Activated gamma-delta T cell (primary cell): ENCODE measurements at places on chromosomes 5 and 9.

- no peak for DNase-seq
Measured at GRCh38 chr5:148848393-148849031, 22.1 kb downstream of the ADRB2 start.

- DNase-seq, result no peak
Measured at GRCh38 chr5:148811756-148812155, 14.7 kb upstream of the ADRB2 start.

DNA sequence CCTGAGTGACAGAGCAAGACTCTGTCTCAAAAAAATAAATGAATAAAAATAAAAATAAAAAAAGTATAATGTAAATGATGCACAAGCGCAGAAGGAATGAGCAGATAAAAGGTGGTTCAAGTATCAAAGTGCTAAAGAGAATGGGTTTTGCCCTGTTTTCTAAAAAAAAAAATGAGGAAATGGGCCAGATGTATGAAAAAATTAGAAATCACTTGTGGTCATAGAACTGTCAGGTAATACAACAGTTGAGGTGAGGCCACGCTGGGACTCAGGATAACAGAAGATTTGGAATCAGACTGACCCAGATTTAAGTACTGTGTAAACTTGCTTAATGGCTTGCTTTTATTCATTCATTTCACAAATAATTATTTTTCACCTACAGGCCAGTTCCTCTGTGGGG lies 69.8 kb downstream of the MAPKAP1 start:
- no peak for DNase-seq

DNA sequence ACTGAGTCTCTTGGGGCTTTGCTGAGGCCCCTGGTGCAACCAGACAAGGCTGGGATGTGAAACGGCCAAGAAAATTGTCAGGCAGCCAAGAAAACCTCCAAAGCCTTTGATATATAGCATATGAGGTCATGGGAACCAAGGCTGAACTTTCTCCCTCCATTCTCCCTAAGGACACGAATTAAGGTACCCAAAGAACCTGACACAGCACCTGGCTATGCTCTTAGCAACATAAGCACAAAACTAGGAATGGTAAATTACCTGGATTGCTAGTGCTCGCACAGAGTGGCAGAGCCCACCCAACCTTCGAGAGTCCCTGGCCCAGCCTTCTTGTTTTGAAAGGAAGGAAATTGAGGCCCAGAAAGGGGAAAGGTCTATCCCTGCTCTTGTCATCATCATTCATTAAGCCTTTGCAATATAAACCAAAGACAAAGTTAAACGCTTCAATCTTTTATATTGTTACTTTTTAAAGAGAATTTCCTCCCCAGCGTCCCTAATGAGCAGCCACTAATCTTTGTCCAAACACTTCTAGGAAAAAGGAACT lies 220.0 kb upstream of the NR4A3 start:
- no peak for DNase-seq

DNA sequence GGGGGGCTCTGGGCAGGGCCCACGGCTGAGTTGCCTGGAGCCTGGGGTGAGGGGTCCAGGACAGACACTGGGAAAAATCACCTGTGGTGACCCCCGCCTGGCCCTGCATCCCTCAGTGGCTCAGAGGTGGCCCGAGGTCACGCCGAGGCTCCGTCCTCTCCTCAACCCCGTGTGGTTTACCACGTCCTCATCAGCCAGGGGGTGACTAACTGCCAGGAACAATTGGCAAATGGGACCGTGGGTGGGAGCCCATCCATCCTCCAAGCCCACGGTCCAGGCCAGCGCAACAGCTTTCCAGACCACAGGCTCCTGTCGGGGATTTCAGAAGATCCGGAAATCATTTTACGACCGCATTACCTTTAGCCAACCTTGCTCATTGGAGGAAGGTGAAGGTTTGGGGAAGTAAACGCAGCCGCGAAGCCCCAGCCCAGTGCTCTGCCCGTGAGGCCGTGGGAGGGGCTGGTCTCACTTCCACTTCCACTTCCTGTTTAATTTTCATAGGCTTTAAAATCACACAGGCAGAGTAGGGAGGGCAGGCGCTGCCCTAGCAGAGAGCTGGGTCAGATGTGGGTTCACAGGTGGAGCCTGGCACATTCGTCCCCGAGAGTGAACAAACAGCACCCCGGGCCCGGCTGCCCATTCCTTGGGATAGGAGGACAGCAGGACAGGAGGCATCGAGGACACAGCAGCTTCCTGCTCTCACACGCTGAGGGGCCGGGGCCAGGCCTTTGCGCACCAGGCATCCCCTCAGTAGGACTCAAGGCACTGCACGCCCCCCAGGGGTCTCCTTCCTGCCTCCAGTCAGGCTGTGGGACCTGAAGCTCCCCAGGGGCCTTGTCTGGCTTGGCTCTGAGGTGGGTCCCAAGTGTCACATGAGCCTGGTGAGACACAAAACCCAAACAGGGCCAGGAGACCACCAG lies 19.8 kb upstream of the SLC9A3 start:
- DNase-seq, result no peak

GRCh38 chr9:114787781-114788498 lies 17.9 kb downstream of the TNFSF15 start:
- DNase-seq, result no peak

DNA sequence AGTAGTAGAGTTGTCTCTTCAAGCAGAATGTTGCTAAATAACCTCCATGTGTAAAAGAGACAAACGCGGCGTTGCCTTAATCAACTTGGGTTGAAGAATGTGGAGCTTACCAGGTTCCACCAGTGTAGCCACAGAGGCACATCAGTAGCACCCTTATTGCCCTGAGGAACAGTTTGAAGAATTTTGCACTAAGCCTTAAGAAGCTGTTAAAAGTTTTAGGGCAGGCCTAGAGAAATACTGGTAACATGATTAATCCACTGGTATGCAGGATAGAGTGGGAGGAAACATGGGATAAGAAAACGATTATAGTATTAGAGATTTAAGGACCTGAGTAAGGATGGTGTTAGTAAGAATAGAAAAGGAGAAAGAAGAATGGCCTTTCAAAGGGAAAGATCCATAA lies 100.6 kb downstream of the ZCCHC7 start:
- DNase-seq, result no peak

GRCh38 chr5:140342896-140343295 lies 3.5 kb downstream of the HBEGF start:
- DNase-seq, result no peak

GRCh38 chr9:130846487-130847305 lies 11.6 kb downstream of the ABL1 start:
- DNase-seq, result no peak

- no peak for DNase-seq
Measured at GRCh38 chr5:7629561-7629960, 221.4 kb downstream of the CFAP90 start.

DNA sequence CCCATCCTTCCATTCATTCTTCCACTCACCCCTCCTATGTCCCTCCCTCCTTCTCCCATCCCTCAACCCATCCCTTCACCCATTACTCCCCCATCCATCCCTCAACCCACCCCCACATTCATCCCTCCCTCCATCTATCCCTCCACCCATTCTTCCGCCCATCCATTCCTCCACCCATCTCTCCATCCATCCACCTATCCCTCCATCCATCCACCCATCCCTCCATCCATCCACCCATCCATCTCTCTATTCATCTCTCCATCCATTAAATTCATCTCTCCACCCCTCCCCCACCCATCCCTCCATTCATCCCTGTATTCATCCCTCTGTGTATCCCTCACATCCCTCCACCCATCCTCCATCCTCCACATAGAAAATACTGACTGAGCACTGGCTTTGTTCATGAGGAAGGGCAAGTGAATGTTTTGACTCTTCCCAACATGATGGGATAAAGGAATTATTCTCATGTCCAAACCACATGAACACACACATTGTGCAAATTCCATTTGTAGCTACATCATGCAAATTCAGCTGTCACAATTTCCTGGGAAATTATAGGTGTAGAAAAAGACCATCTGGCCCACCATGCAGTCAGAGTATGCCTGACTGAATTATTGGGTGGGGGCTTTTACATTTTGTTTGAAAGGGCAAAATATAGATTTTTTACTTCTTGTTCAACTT lies 6.9 kb upstream of the VAV2 start:
- DNase-seq, result no peak

GRCh38 chr5:6822556-6823343 lies 109.5 kb downstream of the TENT4A start:
- DNase-seq, result no peak

DNA sequence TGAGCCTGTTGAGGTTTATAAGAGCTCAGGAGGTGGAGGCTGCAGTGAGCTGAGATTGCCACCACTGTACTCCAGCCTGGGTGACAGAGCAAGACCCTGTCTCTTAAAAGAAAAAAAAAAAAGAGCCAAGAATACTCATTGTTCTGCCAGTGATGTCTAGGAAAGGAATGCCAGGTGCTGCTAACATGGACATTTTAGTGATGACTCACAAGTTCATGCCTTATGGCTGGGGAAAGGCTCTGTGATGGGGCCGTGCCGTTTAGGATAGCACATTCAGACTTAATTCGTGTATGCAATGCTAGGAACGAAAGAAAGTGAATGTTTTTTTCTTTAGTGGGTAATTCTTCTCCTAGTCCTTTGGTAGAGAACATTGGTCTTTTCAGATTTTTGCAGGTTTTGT lies 134.2 kb downstream of the ARHGAP26 start:
- no peak for DNase-seq

DNA sequence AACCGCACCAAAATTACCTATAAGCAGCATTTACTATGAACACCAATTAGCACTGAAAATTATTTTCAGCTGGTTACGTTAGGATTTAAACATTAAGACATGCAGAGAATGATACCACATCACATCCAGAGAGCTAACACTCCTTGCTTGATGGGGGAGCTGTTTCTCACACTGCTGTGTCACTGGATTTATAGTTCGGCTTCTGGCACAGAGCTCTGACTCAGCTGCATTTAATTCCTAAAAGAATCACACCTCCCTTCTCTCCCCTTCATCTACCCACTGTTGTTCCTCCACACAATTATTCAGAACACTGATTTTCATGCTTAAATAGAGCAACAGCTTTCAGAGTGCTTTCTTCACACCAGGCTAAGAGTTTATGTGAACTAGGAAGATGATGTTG lies 82.6 kb upstream of the SV2C start:
- DNase-seq, result no peak

DNA sequence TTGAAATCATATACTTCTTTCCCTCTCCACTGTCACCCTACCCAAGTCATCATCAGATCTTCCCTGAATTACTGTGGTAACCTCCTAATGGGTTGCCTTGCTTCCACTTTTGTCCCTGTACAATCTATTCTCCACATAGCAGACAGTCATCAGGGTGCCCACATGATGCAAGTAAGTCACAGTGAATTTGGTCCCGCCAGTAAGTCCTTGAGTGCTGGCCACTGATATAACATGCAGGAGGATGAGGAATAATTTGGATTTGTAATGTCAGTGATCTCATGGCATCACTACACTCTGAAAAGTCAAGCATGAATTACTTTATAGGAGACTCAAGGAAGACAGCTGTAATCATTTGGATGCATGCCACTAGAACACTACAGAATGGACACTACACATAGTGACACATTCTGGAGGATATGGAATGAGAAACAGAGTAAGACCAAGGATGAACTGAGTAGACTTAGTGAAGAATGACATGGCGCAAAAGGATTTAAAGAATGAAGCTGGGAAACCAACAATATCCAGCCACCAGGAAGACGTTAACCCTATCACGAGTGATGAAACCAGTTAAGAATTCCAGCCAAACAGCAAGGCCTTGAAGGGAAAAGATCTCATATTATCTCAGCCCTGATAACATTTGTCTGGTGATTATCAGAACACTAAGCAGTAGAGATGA lies 28.6 kb downstream of the MARCHF3 start:
- no peak for DNase-seq

- no peak for DNase-seq
Measured at GRCh38 chr5:72160329-72160728, 53.1 kb downstream of the MAP1B start.

GRCh38 chr5:147534172-147534951 lies 24.5 kb upstream of the DPYSL3 start:
- DNase-seq, result no peak

GRCh38 chr5:181207214-181207959 lies 2.4 kb upstream of the TRIM7 start:
- no peak for DNase-seq

GRCh38 chr9:103802068-103802467 lies 292.0 kb upstream of the SMC2 start:
- DNase-seq, result no peak

GRCh38 chr5:2011481-2012411 lies 129.0 kb upstream of the IRX4 start:
- DNase-seq, result no peak

DNA sequence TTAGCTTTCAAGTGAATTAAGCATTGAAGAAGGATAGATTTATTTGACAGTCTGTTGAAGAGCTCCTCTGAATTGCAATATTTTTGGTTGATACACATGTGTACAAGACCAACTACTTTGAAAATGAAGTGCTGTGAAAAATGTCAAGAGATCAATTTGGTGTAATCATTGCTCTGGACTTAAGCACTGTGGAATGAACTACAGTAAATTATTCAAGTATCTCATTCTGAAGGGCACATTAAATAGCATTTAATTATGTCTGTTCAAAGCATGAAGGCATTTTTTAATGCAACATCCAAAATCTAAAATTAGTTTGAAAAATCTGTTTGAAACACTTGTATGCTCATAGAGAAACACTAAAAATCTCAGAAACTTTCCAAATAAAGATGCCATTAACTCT lies 107.5 kb downstream of the CDH18 start:
- no peak for DNase-seq

- DNase-seq, result no peak
Measured at GRCh38 chr9:12640866-12641636, 52.1 kb upstream of the TYRP1 start.

- no peak for DNase-seq
Measured at GRCh38 chr9:33813712-33814641, 3.0 kb upstream of the UBE2R2 start.

GRCh38 chr9:108727580-108728111 lies 128.1 kb downstream of the ACTL7B start:
- no peak for DNase-seq

GRCh38 chr5:112109331-112110007 lies 309.6 kb downstream of the EPB41L4A start:
- no peak for DNase-seq

- DNase-seq, result no peak
Measured at GRCh38 chr9:33840381-33840780, 23.4 kb downstream of the UBE2R2 start.

- no peak for DNase-seq
Measured at GRCh38 chr9:806285-807156, 35.0 kb upstream of the DMRT1 start.

DNA sequence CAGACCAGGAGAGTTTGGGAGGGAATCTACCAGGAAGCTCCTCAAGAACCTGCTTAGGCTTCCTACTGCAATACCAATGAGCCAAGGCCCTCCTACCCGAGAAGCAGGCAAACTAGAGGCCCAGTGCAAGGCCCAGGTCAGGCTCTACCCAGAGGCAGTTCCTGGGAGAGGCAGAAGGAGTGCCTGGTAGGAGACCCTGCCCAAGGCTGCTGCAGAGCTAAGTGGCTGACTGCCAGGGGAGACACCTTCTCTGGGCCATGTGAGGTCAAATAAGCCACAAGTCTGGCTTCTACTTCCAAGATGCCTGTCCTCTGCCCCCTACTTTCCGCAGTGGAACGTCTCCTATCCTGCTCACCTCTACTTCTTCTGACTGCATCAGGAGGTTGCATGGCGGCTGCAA lies 17.8 kb downstream of the ACSL6 start:
- no peak for DNase-seq

GRCh38 chr5:133232011-133232410 lies 180.2 kb downstream of the HSPA4 start:
- no peak for DNase-seq
